ENCODE measurements at places on chromosomes 1 and 21.

GRCh38 chr1:55301912-55302311, 86.7 kb upstream of the USP24 start:
- DNase-seq, result no peak

GRCh38 chr1:71817028-71817427, 465.3 kb downstream of the NEGR1 start:
- no peak for DNase-seq

DNA sequence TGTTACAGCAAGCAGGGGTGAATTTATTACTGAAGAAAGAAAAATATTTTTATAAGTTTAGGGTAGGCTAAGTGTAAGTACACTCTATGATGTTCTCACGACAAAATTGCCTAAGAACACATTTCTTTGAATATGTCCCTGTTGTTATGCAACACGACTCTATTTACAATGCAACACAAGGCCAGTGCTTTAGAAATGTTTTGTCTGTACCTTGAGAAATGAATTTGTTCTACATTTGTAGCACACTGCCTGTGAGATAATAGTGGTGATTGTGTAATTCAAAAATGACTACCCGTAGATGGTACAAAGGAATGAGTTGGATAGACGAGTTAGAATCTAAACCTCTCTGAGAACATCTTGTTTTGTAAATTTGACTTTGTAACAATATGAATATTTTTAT, 63.7 kb upstream of the IGSF5 start:
- no peak for DNase-seq

DNA sequence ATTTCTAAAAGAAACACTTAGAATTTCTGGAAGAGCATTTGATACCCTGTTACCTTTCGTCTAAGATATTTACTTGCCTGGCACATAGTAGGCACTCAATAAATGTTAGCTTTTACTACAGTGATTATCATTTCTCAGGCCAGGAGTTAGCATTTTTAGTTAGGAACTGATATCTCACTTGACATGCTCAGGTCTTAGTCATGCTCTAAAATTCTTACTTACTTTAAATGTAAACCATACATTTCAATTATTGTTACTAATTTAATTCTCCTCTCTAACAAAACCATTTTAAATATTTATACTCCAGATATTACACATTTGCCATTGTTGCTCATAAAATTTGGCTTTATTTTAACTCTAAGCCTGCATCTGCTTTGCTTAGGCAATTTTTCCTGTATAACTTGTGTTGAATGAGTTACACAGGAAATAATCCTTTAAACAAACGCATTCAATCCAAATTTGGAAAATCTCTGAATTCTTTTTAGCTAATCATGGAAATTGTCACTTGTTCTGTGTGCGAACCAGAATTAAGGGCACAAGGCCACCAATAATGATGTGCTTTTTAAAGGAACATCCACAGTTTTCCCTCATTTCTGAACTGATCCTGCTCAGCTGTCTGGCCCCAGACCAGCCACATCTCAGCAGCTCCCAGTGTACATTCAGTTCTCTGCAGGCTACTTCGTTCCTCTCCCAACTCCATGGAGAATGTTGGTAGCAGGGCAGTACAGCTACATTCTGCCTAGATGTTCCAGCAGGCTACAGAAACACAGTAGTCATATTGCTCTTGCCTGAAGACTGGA, 15.6 kb downstream of the NIBAN1 start:
- no peak for DNase-seq

- DNase-seq, result no peak
Measured at GRCh38 chr1:151311011-151311410, 16.2 kb downstream of the PI4KB start.

GRCh38 chr1:177333936-177334595, 163.3 kb downstream of the BRINP2 start:
- no peak for DNase-seq

GRCh38 chr1:208219098-208219658, 25.0 kb downstream of the PLXNA2 start:
- no peak for DNase-seq

- no peak for DNase-seq
Measured at GRCh38 chr1:68145418-68146126, 86.8 kb downstream of the WLS start.

- DNase-seq, result no peak
Measured at GRCh38 chr1:182527680-182528079, 61.4 kb downstream of the RNASEL start.

DNA sequence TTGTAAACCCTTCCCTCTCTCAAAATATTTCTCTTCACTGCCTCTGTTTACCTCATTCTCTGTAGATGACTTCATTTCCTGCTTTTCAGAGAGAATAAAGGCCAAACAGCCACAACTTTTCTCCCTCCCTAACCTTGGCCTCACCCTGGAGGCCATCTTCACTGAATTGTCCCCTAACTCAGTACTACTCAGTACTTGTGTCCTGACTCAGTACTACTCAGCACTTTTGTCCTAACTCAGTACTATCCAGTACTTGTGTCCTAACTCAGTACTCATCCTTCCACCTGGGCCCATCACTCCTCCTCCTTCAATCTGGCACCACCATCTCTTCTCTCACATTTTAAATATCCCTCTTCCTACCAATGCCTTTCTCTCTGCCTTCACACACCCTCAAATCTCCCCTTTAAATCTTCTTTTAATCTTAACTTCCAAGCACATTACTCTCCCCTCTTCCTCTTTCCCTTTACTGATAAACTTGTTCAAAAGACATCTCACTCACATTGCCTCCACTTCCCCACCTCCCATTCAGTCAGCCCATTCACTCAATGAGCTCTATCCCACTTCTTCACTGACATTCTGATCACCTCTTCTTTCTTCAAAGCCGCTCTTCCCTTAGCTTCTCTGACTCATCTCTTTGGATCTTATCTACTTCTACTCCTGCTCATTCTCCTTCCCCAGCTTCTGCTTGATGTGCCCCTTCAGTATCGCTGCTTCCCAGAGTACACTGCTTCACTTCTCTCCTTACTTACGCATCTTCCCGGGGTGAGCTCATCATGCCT, 121.4 kb downstream of the RNF220 start:
- DNase-seq, result no peak

DNA sequence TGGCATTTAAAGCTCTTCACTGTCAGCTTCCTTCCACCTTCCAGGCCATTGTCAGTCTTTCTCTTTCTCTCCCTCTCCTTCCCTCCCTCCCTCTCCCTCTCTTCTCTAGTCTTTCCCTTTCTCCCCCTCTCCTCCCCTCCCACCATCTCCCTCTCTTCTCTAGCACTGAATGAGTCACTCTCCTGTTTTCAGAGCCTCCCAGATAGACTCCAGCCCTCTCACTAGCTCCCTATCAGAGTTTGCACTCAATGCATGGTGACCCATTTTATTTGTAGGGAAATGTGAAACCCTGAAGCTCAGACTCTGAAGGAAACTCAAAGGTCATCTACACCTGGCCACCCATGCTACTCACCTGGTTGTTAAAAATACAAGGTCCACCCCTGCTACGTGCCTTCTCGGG, 4.4 kb upstream of the MATN1 start:
- DNase-seq, result no peak

GRCh38 chr1:63294803-63295594, 27.4 kb upstream of the FOXD3 start:
- no peak for DNase-seq

GRCh38 chr1:108121358-108122143, 78.6 kb downstream of the SLC25A24 start:
- DNase-seq, result no peak

DNA sequence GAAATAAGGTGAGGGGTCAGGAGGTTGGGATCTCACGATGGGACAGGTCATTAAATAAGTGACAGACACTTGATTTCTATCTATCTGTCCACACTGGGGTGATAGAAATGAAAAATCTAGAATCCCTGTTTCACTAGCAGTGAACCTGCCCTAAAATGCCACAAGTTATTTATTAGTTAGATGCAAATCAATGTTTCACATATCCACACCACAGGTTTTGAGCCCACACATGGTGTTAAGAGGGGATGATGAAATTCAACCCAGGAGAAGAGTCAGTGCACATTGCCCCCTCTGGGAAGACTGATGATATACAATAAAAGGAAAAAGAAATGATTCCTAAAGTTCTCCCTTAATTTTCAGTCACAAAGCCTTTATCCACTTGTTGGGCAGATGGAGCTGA, 10.1 kb upstream of the NTPCR start:
- no peak for DNase-seq

DNA sequence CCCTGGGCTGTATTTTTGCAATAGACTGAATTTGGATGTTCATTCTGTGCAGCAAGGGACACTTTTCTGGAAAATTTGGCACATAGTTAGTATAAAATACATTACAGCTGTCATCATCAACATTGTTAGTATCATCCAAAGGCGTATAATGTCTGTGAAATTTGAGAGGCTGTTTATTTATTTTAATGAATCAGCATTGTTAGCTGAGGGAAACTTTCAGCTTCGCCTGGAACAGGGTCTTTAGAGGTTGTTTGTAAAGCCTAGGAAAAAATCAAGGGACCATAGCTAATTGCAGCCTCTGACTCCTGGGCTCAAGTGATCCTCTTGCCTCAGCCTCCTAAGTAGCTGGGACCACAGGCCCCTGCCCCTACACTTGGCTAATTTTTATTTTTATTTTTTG, 106.8 kb upstream of the USP24 start:
- DNase-seq, result no peak

GRCh38 chr1:20964540-20965484, 177.7 kb upstream of the HP1BP3 start:
- DNase-seq, result no peak

DNA sequence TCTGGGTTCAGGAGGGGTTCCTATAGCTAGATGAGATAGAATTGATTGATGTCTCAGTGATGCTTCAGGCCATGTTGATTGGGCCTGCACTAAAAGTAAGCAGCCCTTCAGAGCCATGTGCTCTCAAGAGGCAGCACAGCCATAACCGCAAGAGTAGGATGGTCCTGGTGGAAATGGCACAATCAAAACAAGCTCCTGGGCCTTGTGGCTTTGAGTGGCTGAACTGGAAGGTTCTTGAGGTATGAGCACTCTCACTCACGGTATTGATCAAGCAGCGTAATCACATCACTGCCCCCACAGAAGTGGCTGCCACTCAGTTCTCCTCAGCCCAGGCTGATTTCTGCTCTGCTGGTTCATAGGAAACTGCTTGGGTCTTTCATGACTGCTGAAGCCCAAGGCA, 76.0 kb downstream of the DDR2 start:
- DNase-seq, result no peak

DNA sequence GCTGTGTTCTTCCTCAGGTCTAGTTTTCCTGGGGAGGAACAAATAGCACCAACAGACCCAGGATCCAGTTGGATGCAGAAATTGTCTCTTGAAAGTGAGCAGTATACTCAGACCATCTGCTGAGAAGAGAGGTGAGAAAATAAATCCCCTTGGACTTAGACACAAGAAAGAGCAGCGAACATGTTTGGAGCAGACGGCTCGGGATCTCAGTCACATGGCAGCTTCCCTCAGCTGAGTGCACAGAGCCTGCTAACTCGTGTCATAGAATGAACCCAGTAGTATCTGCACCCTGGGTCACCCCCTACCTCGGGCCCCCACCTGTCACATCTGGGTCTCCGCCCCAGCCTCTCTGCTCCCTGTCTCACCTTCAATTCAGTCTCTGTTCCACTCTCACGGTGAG, 115.6 kb downstream of the CCDC185 start:
- DNase-seq, result no peak
